NCI-H2029 (cell line): ENCODE measurements at places on chromosomes 11 and 22.
A peak's percentile ranks its signal among the peaks of the same experiment; 100 is the strongest.

DNA sequence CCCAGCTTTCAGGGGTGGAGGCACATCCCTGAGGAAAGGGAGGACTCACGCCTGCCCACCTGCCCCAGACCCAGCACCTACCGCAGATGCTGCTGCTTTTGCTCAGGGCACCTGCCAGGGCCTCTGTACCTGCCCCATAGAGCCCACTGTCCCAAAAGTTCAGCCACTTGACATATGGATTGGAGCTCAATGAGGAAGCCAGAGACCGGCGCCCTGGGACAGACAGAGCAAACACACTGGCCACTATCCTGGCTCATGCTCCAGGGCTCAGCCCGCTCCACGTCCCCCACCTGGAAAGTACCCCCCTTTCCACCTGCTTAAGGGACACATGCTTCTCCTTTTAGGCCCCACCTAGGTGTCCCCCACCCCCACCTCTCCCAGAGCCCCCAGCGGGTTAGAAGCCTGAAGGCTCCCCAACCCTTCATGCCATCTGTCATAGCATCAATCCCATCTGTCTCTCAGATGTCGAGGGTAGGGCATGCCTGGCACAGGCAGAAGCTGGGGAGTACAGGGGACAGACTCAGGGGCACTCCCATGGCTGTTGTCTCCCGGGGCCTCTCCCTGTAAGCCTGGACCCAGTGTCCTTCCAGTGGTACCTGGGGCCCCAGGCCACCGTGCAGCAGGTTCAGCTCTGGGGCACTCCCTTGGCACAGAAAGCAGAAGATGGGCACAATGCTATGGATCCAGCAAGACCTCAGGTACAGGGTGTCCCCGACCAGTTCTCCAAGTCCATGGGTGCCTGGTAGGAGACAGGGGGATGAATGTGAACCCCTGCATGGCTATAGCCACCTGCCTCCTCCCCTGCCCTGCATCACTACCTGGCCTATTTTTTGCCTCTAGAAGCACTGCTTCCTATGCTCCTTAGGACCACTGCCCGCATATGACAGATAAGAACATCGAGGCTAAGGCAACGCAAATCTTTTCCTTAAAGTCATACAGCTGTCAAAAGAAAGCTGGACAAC lies 2.2 kb upstream of the P2RX6 start:
- DNase-seq: no peak

- DNase-seq: no peak
These were observed 18.3 kb upstream of the SHISAL1 start for GRCh38 chr22:44330744-44331660.

GRCh38 chr11:37177721-37178120 lies 579.7 kb upstream of the RAG2 start:
- no peak for DNase-seq

DNA sequence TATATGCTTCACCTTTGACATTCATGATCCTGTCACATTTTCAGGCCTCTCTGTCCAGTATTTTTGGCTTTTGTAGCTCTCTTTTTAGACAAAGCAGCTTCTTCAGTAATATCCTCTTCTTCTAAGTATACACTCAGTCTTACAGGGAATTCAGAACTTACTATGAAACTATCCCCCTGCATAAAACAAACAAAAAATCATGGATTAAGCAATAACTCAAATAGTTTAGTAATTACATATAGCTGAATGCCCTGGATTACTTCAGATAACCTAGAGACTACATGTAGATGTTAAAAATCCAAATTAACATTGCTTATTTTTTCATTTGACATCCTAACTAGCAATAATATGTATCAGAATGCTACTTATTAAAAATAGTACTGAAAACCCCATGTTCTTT lies 5.2 kb downstream of the TAF1D start:
- DNase-seq: no peak

DNA sequence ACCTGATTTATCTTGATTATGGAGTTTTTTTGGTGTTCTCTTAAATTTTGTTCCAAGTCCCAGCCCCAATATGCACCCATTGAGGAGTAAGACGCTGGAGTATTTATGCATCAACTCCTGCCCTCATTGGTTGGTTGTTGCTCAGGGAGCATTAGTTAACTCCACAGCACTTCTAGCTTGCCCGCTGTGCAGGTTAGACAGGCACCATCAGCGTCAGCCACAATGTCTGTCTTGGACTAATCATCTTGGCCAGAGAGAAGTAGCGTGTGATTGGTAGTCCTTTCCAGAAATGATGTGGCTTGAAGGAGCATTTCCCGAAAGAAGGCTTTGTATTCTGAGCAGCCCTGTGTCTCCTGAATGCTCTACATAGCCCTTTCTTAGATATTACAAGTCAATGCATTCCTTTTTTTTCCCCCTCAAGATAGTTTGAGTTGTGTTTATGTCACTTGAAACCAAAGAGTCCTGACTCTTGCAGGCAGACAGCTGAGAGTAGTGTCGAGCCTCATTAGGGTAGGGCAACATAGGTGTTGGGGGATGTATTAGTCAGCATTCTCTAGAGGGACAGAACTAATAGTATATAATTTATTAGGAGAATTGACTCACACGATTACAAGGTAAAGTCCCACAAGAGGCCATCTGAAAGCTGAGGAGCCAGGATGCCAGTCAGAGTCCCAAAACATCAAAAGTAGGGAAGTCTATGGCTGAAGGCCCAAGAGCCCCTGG lies 94.6 kb upstream of the RCN1 start:
- no peak for DNase-seq

- DNase-seq: peak; percentile 35
These were observed 34.7 kb downstream of the NECTIN1 start for GRCh38 chr11:119694334-119694733.
